CD4-positive, alpha-beta T cell (primary cell): ENCODE measurements at places on chromosomes 6 and 20. TPM values are rescaled to one million over a fixed set of nuclear protein-coding genes. Genes with fewer than 3 reads are reported as not detected.

The MRPS18B gene
- total RNA-seq = 15.5 TPM

The VSTM2L gene
- not detected for total RNA-seq

The KCNQ2 gene
- total RNA-seq = not detected

The MTO1 gene
- total RNA-seq = 47.9 TPM

The APOBEC2 gene
- total RNA-seq = not detected

The PANK2 gene
- total RNA-seq = 49.0 TPM

The NT5E gene
- 3.3 TPM for total RNA-seq

The VSX1 gene
- total RNA-seq = not detected

The CD40 gene
- total RNA-seq = 1.0 TPM

The FRK gene
- not detected for total RNA-seq

The CCHCR1 gene
- 17.5 TPM for total RNA-seq

The PRDM13 gene
- not detected for total RNA-seq

The ZNF337 gene
- 18.1 TPM for total RNA-seq

The UBE2V1 gene
- 115 TPM for total RNA-seq

DNA sequence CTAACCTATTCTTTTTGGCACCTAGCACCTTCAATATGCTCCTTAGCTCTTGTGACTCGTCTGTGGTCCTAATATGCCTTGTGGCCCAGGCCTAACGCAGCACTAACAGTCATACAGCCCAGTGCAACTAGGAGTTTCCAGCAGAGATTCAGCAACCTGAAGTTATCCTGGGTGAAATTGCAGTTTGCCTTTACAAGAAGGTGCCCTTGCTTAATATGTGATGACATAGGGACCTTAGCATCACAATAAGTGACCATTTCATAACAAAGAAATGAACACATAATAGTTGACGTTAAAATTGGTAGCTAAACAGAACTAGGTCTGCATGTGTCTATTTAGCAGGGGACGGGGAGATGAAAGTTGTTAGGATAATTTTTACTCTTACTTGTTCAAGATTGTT lies 10.1 kb downstream of the FIG4 start:
- no peak for DNase-seq

DNA sequence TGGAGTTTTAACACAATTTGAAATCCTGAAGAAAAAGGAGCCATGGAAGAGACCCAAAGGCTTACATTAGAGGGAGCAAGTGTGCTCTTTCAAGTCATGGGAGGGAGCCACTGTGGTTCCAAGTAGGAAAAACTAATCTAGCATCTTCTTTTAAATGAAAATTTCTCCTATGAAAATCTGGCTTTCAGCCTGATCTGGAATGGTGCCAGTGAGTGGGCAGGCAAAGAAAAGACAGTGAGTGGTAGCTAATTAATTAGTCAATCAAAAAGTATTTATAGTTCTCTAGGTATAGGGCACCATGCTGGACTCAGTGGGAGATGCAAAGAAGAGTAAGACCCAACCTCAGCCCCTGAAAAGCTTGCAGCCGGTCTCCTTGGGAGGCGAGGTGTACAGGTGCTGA lies 21.9 kb downstream of the CAP2 start:
- no peak for DNase-seq

DNA sequence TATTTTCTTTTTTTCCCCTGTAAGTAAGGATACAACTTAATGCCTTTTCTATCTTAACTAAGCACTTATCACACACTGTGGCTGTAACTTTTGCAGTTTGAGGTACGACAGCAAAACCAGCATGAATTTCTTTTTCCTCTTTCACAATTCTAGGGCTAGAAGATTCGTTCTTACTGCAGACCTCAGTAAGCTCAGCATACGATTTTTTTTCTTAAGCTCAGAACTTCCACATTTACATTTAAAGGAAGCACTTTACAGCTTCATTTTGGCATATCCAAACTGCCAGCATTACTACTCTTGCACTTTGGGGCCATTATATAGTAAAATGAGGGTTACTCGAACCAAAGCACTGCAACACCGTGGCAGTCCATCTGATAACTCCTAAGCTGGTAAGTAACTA lies 889 bp upstream of the CHMP4B start:
- no peak for DNase-seq

- no peak for DNase-seq
Observed at GRCh38 chr6:75579951-75580350, 21.7 kb upstream of the SENP6 start.

- no peak for DNase-seq
Observed at GRCh38 chr6:39785281-39785680, 6.9 kb upstream of the DAAM2 start.

GRCh38 chr20:6489361-6490171 lies 277.9 kb upstream of the BMP2 start:
- DNase-seq = no peak

- no peak for DNase-seq
Observed at GRCh38 chr6:1598886-1599285, 10.8 kb upstream of the FOXC1 start.

- no peak for DNase-seq
Observed at GRCh38 chr6:17638212-17638715, 38.2 kb downstream of the FAM8A1 start.

DNA sequence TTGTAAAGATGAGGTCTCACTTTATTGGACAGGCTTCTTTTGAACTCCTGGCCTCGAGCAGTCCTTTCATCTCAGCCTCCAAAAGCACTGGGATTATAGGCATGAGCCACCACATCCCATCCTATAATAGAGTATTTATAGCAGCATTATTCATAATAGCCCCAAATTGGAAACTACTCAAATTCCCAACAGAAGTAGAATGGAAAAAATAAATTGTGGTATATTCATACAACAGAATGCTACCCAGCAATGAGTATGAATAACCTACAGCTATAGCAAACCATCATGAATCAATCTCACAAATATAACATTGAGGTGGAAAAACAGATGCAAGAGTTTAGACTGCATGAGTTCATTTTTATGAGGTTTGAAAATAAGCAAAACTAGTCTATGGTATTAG lies 84.8 kb upstream of the BTBD3 start:
- no peak for DNase-seq

DNA sequence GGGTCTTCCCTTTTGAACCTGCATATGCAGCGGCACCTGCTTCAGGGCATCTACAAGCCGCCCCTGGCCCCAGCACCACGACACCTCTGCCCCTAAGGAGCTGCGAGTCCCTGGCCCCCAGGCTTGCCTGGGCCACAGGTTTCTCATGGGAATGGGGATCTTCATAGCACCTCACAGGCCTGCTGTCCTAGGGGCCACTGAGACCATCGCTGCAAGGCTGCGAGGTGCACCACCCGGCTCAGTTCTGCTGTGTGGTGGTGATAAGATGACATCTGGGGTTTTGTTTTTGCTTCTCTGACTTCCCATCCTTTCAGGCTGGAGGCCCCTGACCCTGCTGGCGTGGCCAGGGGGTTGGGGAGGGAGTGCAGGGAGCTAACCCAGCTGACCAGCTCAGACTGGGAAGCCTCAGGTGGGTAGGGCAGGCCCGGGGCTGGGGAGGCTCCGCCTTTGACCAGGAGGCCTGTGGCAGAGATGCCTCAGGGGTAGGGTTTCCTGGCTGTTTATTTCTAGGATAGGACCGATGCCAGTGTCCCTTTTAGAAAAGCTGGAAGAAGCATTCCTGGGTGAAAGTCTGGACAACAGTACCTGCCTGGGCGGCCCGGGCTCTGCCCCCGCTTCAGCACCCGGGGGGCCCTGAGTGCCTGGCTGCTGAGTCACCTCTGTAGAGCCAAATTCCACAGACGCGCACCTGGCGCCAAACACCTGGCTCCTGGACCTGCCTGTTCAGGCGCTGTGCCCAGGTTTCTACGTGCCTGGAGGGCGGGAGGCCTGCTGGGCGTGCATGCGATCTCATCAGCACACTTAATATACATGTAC lies 264.7 kb downstream of the DLL1 start:
- no peak for DNase-seq

- DNase-seq = no peak
Observed at GRCh38 chr6:121853686-121854085, 418.2 kb downstream of the GJA1 start.

DNA sequence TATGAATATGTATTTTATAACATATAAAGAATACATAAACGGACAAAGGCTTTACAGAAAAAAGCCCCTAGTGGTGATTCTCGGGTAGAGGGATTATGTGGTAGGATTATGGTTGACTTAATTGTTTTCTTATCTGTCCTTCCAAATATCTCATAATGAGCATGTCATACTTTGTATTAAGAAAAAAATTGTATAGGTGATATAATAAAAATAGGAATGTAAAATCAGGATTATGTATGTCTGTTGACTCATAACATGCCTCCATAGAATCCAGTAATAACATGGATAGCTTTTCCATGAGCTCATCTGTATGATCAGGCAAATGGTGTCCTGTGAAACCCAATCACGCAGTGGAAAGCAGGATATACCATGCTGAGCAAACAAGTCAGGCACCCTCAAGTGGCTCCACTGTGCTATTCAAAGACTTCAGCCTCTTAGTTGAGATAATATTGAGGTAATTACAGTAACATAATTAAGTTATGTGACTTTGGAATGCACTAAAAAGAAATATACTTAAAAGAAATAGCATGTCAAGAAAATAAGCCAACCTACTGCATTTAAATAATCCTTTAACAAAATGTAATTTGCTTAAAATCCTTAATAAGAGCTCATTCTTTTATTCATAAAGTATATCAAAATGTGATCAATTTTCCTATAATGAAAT lies 39.6 kb upstream of the PRELID3B start:
- DNase-seq = no peak

- no peak for DNase-seq
Observed at GRCh38 chr20:61354901-61355495, 102.9 kb downstream of the CDH4 start.

DNA sequence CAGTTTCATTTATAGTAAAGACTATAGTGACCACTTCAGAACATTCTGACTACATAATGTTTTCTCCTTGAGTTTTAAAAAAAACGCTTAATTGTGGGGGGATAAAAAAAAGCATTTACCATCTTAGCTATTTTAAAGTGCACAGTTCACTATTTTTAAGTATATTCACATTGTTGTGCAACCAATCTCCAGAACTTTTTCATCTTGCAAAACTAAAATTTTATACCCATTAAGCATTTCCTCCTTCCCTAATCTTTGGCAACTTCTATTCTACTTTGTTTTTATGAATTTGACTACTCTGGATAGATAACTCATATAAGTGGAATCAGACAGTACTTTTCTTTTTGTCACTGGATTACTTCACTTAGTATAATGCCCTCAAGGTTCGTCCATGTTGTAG lies 62.3 kb downstream of the FKBP5 start:
- DNase-seq = no peak

GRCh38 chr6:161418463-161418945 lies 144.6 kb upstream of the AGPAT4 start:
- DNase-seq = no peak

- DNase-seq = no peak
Observed at GRCh38 chr6:84061613-84062398, 28.2 kb downstream of the MRAP2 start.
